Activated T-cell treated with anti-CD3 and anti-CD28 coated beads for 24 hours (primary cell): ENCODE measurements at places on chromosomes 12 and 14.
A peak's percentile ranks its signal among the peaks of the same experiment; 100 is the strongest.

- peak; percentile 3 for DNase-seq
Observed at GRCh38 chr14:103188810-103189480, 65.7 kb downstream of the TNFAIP2 start.

- no peak for DNase-seq
Observed at GRCh38 chr14:42563313-42563712, 956.6 kb downstream of the LRFN5 start.

GRCh38 chr14:71885301-71885700 lies 46.9 kb upstream of the RGS6 start:
- DNase-seq, result no peak

- no peak for DNase-seq
Observed at GRCh38 chr14:105136401-105137322, 31.9 kb downstream of the JAG2 start.

DNA sequence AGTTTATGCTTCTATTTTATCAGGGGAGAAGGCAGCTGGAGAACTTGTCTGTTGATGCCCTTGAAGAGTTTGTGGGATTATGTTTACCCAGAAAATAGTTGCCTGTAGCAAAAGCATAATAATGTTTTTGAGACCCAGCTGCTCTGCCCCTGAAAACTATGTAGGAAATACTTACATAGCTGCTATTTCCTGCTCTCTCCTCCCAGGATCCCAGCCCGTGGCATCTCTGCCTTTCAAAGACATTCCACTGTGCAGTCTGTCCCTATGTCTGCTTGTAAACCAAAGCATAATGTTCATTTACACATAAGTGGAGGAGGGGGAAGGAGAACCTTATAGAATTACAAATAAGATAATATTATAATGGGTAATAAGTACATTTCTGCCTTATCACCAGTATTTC lies 198.7 kb downstream of the SYT1 start:
- DNase-seq, result no peak
